ENCODE measurements at places on chromosomes 1 and 21. TPM values are rescaled to one million over a fixed set of nuclear protein-coding genes. Genes with fewer than 3 reads are reported as not detected.

TBX15 gene
- total RNA-seq, result 0.28 TPM

DNA sequence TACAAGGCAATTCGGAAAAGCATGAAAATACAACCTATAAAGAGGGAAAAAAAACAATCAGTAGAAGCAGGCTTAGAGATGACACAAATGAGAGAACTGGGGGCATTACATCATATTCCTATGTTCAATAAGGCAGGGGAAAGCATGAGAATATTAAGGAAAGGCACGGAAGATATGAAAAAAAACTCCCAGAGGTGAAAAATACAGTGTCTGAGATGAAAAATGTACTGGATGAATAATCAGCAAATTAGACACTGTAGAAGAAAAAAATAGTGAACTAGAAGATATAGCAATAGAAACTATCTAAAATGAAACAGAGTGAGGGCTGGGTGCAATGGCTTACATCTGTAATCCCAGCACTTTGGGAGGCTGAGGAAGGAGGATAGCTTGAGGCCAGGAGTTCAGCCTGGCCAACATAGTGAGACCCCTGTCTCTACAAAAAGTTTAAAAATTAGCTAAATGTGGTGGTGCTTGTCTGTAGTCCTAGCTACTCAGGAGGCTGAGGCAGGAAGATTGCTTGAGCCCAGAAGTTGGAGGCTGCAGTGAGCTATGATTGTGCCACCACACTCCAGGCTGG, 101.8 kb downstream of the ST3GAL3 start:
- no peak for DNase-seq
- no peaks in the 10 kb centered on the region for H3K4me1 ChIP-seq
- no peak overlapping the region for H3K4me3 ChIP-seq
- H3K27me3 ChIP-seq, result no peaks in the 10 kb centered on the region
- no peaks in the 10 kb centered on the region for H3K36me3 ChIP-seq

DNA sequence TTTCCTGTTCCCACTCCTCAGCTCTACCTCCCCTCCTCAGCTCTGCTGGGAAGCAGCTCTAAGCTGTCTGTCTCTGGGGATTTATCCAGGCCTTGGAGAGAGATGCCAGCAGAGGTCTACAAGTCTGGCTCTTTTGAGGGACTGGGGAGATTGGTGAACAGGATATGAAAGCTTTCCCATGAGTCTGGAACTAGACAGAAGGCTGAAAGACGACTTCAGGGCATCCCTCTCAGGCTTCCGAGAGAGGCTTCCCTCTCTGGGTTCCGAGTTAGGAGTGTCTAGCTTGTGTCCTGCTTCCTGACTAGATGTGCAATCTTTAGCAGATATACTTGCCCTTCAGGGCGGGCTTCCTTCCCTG, 733 bp downstream of the TMEM35B start:
- H3K27ac ChIP-seq, result peak overlapping the region; percentile 93
- peak; percentile 62 for DNase-seq

DNA sequence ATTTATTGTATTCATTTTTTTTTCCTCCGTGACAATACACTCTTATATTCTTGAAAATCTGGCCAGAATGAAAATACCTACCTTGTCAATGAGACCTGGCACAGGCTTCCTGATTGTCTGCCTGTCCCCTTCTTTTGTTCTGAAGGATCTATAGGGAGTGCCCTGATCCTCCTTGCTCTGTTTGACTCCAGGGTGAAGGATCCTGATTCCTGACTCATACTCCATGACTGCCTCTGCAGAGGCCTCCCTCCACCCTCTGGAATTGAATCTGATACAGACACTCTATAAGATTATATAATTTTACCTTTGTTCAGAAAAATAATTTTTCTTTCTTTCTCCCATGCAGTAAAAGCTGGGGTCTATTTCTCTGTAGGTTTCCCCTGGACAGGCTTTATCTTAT, 116.2 kb downstream of the HMCN1 start:
- no peak overlapping the region for H3K27ac ChIP-seq
- no peaks in the 10 kb centered on the region for H3K36me3 ChIP-seq
- no peak overlapping the region for H3K4me3 ChIP-seq
- no peak for DNase-seq

GRCh38 chr1:243256590-243256989, 749 bp downstream of the SDCCAG8 start:
- no peaks in the 10 kb centered on the region for H3K27me3 ChIP-seq
- no peaks in the 10 kb centered on the region for H3K36me3 ChIP-seq
- peak overlapping the region; percentile 51 for H3K4me3 ChIP-seq

GRCh38 chr1:112904071-112904830, 51.7 kb downstream of the SLC16A1 start:
- H3K4me1 ChIP-seq, result peaks cover 18% of the 10 kb centered on the region
- H3K4me3 ChIP-seq, result no peak overlapping the region
- no peaks in the 10 kb centered on the region for H3K36me3 ChIP-seq
- H3K27ac ChIP-seq, result no peak overlapping the region

All from lung (tissue), 17 donors.